Esophagus squamous epithelium (tissue), 5 donors: ENCODE measurements at places on chromosomes 13 and 19.

- DNase-seq: no peak
Observed at GRCh38 chr13:35700671-35701070, 224.2 kb upstream of the MAB21L1 start.

DNA sequence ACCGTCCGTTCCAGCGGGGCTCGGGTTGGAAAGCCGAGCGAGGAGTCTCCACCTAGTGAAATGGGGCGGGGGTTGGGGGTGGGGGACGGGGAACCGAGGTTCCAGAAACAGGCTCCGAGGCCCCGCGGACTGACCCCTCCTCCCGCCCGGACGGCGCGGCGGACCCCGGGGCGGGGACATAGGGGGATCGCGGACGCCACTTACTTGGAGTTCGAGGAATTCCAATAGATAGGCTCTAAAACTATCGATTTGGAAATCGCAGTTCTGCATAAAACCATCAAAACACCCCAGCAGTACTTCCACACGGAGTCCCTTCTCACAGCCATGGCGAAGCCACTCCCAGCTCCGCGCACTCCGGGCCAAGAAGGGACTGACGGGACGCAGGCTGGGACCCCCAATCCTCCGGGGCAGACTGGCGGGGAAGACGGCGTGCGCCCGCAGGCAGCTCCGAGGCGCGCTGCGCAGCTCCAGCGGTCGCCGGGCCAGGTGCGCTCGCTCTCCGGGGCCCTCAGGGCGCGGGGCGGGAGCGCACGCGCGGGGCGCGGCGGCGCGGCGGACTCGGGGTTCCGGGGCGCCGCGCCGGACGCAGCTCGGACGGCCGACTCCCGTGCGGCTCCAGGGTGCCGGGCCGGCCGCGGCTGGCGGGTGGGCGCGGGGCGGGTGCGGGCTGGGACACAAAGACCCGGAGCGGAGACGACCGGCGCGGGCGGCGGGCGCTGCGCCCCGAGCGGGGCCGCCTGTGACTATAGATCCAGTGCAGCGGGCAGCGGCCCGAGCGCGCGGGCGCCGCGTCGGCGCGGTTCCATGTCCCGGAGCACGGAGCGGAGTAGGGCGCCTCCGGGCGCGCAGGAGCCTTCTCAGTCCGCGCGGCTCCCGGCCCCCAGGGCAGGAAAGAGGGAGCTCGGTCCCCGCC lies 567 bp downstream of the EFNB2 start:
- no peak for DNase-seq

GRCh38 chr13:47139519-47139918 lies 242.7 kb upstream of the HTR2A start:
- DNase-seq: no peak

GRCh38 chr13:77029436-77029835 lies 2.5 kb upstream of the FBXL3 start:
- no peak for DNase-seq

GRCh38 chr13:99926014-99926731 lies 45.4 kb downstream of the ZIC5 start:
- DNase-seq: no peak

DNA sequence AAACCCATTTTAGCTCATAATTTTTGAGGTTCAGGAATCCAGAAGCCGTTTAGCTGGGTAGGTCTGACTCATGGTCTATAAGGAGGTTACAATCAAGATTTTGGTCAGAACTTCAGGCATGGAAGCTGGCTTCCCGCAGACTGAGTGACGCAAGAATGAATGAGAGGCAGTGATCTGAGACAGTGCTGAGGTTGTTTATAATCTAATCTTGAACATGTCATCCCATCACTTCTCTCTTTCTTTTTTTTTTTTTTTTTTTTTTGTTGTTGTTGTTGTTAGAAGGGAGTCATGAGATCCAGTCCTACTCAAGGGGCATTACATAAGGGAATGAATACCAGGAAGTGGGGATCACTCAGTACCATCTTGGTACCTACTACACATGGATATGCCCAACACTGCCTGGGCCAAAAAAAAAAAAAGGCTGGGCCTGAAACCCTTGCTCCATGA lies 217.4 kb downstream of the DLEU7 start:
- no peak for DNase-seq

GRCh38 chr19:33654840-33655508 lies 33.2 kb downstream of the CHST8 start:
- no peak for DNase-seq

GRCh38 chr19:7533281-7533885 lies 2.1 kb upstream of the PNPLA6 start:
- no peak for DNase-seq

- no peak for DNase-seq
Observed at GRCh38 chr19:5216141-5216847, 124.3 kb downstream of the PTPRS start.

- DNase-seq: no peak
Observed at GRCh38 chr19:38401148-38401547, 1.7 kb upstream of the FAM98C start.

DNA sequence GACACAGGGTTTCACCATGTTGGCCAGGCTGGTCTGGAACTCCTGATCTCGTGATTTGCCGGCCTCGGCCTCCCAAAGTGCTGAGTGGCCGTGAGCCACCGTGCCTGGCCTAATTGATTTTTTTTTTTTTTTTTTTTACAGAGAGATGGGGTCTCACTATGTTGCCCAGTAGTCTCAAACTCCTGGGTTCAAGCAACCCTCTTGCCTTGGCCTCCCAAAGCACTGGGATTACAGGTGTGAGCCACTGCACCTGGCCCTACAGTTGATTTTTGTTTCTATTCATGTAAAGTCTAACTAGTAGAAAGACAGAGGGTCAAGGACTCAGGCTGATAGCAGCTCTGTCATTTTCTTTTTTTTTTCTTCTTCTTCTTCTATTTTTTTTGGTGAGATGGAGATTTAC lies 21.8 kb downstream of the FGF21 start:
- no peak for DNase-seq

DNA sequence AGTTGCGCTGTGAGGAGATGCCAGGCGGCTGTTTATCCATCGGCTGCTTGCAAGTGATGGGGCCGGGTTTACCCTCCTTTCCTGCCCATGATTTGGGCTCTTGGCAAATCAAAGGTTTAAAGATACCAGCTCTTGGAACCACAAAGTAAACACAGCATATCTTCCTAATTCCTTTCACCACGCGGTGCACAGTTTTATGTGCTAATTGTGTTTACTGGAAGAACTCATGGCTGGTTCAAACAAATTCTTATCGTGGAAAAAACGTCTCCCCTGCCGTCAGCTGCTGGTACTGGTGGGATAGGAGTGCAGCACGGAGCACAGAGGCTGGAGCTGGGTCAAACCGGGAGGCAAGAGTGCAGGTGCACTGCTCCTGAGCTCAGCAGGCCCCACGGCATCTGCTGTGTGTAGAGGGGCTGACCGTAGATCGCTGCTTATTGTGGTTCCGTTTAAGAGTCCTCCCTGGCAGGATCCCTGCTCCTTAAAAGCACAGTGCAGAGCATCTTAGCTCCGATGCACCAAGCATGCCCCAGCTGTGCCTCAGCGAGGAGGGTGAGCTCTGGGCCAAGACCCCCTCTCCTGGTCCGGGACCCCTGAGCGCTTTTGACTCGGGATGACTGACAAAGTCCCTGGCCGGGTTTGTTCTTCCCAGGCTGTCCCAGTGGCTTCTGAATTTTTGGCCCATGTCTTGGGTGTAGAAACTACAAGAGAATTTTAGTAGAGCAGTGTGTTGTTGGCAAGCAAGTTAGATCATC lies 51.3 kb upstream of the GAS6 start:
- DNase-seq: no peak

GRCh38 chr13:29993716-29994488 lies 143.5 kb upstream of the UBL3 start:
- no peak for DNase-seq

- no peak for DNase-seq
Observed at GRCh38 chr13:22517544-22517943, 663.2 kb upstream of the SGCG start.

DNA sequence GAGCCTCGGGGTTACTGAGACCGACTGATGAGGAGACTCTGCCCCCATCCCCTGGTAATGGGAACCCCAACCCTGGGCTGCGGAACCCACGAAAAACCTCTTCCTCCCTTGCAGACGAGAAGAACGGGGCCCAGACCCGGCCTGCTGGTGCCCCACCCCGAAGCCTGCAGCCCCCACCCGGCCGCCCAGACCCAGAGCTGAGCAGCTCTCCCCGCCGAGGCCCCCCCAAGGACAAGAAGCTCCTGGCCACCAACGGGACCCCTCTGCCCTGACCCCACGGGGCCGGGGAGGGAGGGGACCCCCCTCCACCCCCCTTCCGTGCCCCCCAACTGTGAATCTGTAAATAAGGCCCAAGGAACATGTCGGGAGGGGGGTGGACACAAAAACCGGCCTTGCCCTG lies 13.3 kb downstream of the TMEM150B start:
- DNase-seq: no peak

GRCh38 chr19:17447704-17448130 lies 751 bp downstream of the TMEM221 start:
- DNase-seq: no peak

- DNase-seq: no peak
Observed at GRCh38 chr13:39528661-39528980, 74.4 kb downstream of the LHFPL6 start.

- DNase-seq: no peak
Observed at GRCh38 chr13:49400755-49401659, 42.9 kb downstream of the CAB39L start.

GRCh38 chr13:88042489-88042888 lies 371.3 kb downstream of the SLITRK5 start:
- DNase-seq: no peak

DNA sequence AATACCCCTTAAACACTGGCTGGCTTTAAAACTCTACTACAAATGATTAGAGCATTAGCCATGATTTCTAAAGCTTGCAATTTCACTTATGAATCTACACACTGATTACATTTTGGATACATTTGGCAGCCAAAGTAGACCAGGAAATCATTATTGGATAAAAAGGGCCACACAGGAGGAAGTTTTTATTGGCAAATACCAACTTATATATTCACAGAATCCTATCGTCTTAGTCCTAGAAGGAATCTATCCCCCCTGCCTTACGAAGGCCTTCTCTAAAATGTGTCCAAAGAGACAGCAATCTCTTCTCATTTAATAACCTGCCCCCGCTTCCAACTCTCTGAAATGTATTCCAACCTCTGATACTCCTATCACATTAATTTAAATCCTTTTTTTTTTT lies 52.5 kb downstream of the KLF5 start:
- no peak for DNase-seq

DNA sequence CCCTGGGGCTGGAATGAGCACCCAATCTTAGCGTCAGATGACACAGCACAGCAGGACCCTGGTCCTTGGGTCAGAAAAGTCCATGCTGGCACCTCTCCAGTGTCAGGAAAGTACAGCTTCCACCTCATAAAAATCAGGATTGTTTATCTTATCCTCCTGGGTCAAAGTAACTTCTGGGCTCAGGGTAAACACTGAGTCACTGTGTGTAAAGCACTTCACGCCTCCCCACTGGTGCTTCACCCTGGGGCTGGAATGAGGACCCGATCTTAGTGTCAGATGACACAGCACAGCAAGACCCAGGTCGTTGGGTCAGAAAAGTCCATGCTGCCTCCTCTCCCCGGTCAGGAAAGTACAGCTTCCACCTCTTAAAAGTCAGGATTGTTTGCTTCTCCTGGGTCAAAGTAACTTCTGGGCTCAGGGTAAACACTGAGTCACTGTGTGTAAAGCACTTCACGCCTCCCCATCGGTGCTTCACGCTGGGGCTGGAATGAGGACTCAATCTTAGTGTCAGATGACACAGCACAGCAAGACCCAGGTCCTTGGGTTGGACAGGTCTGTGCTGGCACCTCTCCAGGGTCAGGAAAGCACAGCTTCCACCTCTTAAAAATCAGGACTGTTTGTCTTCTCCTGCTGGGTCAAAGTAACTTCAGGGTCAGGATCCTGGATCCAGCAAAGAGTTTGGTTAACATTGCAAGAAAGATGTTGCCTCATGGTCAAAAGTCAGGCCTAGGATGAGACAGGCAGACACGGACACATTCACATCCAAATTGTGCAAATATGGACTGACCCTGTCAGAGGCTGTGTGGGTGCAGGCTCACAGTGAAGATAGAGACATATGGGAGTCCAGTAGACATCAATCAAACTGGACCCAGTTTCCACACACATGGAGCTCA lies 39.2 kb upstream of the CYP2A7 start:
- no peak for DNase-seq

DNA sequence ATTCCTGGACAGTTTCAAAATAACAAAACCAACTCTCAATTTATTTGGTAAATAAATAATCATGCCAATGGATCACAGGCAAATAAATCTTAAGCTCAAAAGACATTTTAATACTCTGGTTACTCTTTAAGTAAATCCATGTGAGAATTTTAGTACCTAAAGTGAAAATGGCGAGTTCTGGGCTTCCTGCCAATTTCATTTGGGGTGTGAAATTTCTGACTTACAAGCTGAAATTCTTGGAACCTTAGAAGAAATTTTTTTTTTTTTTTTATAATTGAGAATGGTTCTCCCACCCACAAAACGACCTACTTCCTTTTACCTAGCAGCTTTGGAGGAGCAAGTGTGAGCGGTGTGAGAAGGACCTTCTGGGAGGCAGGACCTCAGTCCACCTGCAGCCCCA lies 354.5 kb upstream of the NBEA start:
- no peak for DNase-seq

- DNase-seq: no peak
Observed at GRCh38 chr13:71522941-71523526, 344.0 kb downstream of the DACH1 start.

DNA sequence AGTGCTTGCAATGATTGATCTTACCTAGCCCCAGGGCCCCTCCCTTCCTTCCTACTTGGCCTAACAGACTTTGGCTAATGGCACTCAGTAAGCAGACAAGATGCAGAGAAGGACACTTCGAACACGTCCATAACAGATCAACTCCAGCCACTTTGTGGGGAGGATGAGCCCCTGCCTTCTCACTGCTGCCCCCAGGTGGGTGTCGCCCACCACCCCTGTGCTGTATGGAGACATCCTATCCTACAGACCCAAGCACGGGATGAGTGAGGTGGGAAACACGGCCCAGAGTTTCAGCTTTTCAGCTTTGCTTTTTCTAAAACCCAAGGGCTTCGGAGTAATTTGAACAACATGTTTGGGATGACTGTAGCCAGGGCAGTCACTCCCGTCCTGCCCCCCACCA lies 5.5 kb downstream of the SLC7A1 start:
- no peak for DNase-seq

DNA sequence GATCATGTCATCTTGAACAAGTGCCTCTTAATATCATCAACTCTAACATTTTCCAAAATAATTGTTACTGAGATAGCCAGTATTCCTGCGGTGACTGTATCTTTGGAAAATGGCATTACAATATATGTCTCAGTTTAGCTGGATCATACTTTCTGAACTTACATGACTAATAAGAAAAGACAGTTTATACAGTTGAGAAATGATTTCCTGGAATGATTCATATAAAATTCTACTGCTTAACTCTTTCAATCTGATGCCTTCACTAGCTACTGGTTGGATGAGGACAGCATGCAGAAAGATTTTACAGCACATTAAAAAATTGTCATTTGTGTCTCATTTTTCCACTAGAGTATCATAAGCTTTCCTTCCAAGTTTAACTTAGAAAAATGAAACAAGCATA lies 302.1 kb downstream of the PCDH17 start:
- DNase-seq: no peak

GRCh38 chr13:32940601-32941000 lies 75.6 kb upstream of the KL start:
- DNase-seq: no peak
